ENCODE measurements at places on chromosomes 12 and 14.

DNA sequence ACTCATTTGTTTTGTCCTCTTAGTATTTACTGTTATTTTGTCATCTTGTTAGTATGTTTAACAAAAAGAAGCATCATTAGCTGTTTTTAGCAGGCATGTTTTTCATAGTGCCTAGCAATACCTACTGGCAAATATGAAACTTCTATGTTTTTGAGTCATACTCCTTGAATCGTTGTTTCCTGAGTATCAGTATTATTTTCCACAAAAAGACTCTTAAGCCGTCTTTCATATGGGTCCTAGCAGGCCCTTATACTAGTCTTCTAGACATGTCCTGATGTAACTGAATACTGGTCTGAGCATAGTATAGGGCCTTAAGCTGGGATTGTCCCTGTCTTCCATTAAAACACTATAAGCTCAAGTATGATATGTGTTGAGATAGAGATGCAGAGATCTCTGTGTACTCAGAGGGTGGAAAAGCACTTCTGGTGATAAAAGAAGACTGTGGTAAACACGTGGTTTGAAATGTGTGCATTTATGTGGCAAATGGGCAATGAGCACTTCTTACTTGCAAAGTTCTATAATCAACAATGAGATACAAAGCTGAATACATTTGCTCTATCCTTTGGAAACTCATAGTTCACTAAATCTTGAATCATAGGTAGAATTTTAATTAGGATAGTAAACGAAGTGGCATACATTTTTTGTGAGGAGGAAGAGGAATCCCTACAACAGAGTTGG, 348.8 kb downstream of the PDZRN4 start:
- no peak for DNase-seq

DNA sequence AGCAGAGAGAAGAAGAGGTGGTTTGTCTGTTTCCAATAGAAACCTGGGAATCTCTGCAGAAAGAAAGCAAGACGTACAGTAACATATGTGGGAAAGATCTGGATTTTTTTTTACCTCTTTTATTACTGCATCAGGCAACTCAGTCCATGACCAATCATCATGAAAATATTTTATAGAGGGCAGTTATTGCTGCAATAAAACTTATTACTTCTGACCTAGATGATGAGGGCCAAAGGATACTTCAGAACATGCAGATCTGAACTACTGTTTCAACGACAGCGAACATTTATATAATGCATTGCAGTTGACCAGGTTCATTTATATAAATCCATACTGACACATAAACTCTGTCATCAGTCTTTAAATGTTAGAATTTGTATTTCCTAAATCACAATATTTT, 67.7 kb downstream of the STAB2 start:
- no peak for DNase-seq

DNA sequence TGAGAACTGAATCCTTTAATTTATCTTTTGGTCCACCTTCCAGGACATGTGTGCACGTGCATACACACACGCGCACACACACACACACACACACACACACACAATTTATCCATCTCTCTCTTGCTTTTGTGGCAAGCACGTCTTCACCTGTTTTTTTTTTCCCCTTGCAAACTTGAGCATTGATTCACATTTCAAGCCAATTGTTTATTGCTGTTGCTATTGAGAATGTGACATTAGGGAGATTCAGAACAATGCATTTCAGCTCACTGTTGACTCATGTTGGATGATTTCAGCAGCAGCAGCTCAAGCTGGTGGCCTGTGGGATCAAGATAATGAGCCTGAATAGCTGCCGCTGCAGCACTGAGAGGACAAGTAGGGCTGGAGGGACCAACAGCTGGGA, 128.9 kb downstream of the SNAPC1 start:
- no peak for DNase-seq

DNA sequence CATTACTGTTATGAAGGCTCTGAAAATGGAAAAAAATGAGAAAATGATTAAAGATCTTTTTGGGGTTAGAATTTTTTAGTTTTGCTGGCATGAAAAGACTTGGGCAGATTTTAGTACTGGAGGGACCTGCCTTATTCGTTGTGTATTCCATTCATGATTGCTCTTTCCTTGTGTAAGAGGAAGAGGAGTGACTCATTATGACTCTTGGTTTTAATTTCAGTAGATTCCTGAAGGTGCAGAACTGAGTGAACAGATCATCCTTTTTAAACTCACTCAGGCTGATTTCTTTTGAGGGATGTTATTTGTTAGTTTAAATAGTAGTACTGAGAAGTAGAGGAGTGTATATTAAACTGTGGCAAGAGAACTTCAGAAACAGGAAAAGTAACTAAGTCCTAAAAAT, 41.6 kb downstream of the AKAP6 start:
- DNase-seq: peak; percentile 37

GRCh38 chr12:126191949-126192348, 1126.7 kb downstream of the AACS start:
- no peak for DNase-seq

GRCh38 chr12:38162708-38163441, 153.7 kb upstream of the ALG10B start:
- DNase-seq: no peak

DNA sequence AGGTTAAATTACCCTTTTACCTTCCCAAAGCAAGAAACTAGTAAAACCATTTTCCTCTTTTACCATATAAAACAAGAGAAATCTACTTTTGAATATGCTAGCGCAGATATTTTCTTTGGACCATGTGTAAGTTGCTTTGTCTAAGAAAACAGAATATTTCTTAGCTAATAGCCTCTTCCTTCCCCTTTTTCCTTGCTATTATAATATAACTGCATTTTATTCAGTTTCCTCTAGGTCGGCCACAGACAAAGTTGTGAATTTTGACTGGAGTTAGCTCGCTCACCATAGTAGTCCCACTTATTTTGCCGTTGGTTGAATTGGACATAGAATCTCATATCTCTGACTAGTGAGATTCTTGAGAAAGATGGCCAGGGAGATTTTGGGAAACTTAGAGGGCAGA, 115.6 kb downstream of the PLEKHA5 start:
- DNase-seq: no peak

- DNase-seq: no peak
Measured at GRCh38 chr14:92658160-92658559, 90.3 kb downstream of the LGMN start.

GRCh38 chr12:43571885-43572284, 19.9 kb upstream of the ADAMTS20 start:
- no peak for DNase-seq

DNA sequence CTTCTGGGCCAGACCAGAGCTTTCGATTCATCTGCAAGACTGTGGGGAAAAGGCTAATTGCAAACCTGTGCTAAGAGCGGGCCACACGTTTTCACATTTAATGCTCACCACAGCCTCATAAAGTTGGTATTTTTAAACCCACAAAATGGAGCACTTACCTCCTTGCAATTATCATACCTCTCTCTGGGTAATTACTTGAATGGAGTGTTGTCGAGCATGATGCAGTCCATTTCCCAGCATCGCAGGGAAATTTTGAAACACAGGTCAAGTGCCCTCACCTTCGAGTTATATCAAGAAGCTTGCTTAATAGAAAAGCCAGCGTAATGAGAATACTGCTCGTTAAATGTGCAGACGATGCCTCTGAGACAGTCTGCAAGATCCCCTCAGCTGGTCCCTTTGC, 8.8 kb upstream of the IFI27L2 start:
- DNase-seq: no peak

DNA sequence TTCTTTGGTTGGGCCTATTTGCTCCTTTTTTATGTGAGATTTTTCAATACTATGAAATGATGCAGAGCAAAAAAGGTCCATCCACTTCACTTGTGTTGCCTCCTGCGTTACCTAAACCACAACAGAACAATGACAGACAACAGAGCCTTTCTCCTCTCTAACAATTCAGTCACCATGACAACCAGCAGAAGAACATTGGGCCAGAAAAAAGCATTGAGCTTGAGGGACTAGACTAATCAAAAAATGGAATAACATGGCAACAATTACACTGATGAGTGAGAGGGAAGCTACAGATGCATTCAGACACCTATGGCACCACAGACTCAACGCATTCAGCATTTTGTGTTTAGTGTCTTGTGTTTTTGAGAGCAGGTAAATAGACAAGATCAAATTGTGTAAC, 44.6 kb upstream of the PTCSC3 start:
- DNase-seq: no peak

DNA sequence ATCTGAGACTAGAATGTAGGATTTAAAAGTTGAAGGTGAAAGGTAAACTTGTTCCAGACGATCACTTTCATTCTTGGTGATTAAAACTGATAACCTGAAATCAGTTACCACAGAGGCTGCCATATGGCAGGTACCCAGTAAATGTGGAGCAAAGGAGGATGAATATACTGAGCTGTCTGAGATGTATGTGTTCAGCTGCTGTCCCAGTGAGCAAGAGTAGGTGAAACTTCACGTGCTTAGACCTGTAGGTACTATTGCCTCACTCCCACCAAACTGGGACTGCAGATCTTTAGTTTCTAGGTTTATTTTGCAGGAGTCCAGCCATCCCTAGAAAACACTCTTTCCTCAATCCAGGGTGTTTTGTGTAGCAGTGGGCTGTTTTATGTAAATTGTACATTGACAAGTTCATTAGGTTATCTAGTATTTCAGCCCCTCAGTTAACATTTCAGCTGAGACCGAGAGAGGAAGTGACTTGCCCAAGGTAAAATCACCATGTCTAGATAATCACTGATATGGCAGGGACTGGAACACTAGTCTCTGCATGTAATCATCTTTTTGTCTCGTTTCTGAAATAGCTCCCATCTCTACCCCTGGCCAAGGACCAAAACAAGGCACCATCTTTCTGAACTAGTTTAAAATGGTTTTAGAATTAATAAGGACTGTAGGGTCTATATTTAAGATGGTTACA, 62.7 kb downstream of the ATG14 start:
- DNase-seq: no peak

- DNase-seq: peak; percentile 82
Measured at GRCh38 chr12:6335451-6336078, 6.3 kb downstream of the TNFRSF1A start.

GRCh38 chr14:101927859-101928258, 36.5 kb upstream of the DYNC1H1 start:
- DNase-seq: no peak

All from HTR-8/SVneo (cell line).